Activated CD8-positive, alpha-beta memory T cell treated with anti-CD3 and anti-CD28 coated beads, Interleukin-2, amount 10 ng/mL, durations not matched to agents 7 days and 5 days (primary cell): ENCODE measurements at places on chromosomes 16 and 17. TPM values are rescaled to one million over a fixed set of nuclear protein-coding genes. Genes with fewer than 3 reads are reported as not detected.

DNA sequence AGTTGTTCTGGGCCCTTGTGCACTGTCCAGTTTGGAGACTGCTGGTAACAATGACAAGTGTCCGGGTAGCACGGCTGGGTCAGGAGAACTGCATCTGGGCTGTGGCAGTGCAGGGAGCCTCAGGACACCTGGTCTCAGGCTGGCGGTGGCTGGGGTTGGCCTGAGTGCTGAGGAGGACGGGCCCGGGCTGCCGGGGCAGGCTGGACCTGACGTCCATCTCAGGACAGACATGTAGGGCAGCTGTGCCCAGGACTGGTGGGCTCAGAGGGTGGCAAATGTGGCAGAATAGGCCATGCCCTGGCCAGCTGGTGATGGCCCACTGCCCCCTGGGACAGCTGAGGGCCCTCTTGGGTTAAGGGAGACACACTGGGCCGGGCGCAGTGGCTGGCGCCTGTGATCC lies 4.2 kb upstream of the NLRC3 start:
- no peak overlapping the region for H3K4me3 ChIP-seq
- H3K27ac ChIP-seq, result no peak overlapping the region
- no peak for DNase-seq
- H3K4me1 ChIP-seq, result peaks cover 41% of the 10 kb centered on the region
- H3K36me3 ChIP-seq, result peaks cover 32% of the 10 kb centered on the region
- H3K27me3 ChIP-seq, result no peaks in the 10 kb centered on the region

- no peak for DNase-seq
- H3K4me3 ChIP-seq, result no peak overlapping the region
- no peaks in the 10 kb centered on the region for H3K27me3 ChIP-seq
- H3K4me1 ChIP-seq, result no peaks in the 10 kb centered on the region
Measured at GRCh38 chr16:88821168-88821850, 9.6 kb upstream of the APRT start.

GRCh38 chr17:48333034-48333530 lies 96.9 kb downstream of the SKAP1 start:
- H3K27me3 ChIP-seq, result no peaks in the 10 kb centered on the region
- H3K36me3 ChIP-seq, result peaks cover 8% of the 10 kb centered on the region
- no peak overlapping the region for H3K27ac ChIP-seq

GRCh38 chr16:29900888-29901606 lies 759 bp downstream of the ASPHD1 start:
- no peak for DNase-seq
- peak overlapping the region; percentile 66 for H3K4me3 ChIP-seq
- H3K27me3 ChIP-seq, result peaks cover 18% of the 10 kb centered on the region
- no peak overlapping the region for H3K27ac ChIP-seq
- H3K36me3 ChIP-seq, result no peaks in the 10 kb centered on the region
- peaks cover 6% of the 10 kb centered on the region for H3K4me1 ChIP-seq

- peaks cover 20% of the 10 kb centered on the region for H3K4me1 ChIP-seq
- H3K4me3 ChIP-seq, result no peak overlapping the region
- H3K27ac ChIP-seq, result no peak overlapping the region
- H3K27me3 ChIP-seq, result no peaks in the 10 kb centered on the region
Measured at GRCh38 chr16:87342978-87343752, 26.0 kb upstream of the C16orf95 start.

DNA sequence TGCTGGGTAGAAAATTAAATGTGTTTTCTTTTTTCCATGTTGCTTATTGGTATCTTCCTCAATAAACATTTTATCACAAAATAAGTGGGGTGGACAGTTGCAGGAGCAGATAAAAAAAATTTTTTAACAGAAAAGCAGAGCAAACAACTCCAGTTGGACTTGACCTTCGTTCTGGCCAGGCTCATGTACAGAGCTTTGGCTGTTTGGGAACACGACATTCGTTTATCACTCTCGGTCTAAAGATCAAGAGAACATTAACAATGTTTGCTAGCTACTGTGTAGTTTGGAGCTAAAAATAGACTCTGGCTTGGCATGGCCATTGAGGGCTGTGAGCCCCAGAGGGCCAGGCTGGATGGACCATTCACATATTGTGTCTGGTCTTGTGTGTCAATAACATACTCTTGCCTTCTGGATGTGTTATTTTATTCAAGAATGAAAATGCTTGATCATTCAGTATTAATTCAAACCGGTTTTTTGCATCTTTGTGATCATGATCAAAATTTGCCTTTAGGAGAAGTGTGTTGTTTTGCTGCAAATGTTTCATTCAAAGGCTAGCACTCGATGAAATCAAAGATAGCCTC lies 56.6 kb downstream of the TMEM186 start:
- no peak overlapping the region for H3K4me3 ChIP-seq
- H3K36me3 ChIP-seq, result no peaks in the 10 kb centered on the region
- H3K27ac ChIP-seq, result no peak overlapping the region
- no peaks in the 10 kb centered on the region for H3K27me3 ChIP-seq

The PRSS8 gene
- total RNA-seq, result not detected

The AARSD1 gene
- total RNA-seq, result 41.9 TPM

The TMEM132E gene
- not detected for total RNA-seq
